Chondrocyte (in vitro differentiated cells): ENCODE measurements at places on chromosomes 4 and X. TPM values are rescaled to one million over a fixed set of nuclear protein-coding genes. Genes with fewer than 3 reads are reported as not detected.

The GPRIN3 gene
- 0.03 to 0.10 TPM (median 0.10 TPM) in 3 replicates for total RNA-seq

- DNase-seq = no peak
Observed at GRCh38 chr4:71553605-71554004, 214.8 kb downstream of the SLC4A4 start.

The TCEAL2 gene
- total RNA-seq = not detected in 3 replicates

DNA sequence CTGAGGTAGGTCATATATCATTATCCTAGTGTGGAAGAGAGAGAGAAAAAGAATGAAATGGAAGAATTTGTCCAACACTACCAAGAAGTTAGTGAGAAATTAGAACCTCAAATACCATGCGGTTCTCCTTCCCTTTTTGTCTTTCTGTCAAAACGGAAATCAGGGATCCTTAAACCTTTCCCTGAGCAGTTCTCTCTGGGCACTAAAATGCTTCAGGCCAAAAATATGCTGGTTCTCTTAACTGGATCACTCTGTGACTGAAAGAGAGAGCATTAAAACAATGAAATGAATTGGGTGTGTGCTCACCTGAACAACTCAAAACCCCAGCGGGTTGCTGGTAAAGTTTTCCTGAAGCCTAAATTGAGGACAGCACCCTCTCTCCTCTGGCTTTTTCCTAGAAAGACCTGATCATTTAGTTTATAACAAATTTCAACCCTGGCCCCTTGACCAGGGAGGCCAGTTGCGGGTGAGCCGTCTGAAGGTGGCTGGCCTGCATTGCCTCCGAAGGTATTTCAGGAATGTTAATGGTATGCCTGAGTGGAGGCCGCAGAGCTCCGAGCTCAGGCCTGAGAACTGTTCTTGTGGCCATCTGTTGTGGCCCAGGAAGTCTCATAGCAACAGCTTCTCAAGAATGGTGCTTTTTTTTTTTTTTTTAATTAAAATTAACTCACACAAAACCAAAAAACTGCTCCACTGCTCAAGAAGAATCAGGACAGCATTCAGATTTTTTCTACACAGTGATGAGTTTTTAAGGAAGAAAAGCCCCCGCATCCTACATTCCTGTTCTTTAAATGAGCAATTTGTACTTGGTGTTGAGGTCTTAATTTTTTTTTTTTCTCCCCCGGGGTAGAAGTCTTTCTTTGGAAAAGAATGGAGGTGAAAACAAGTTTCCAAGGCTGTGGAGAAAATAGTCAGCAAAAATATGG, 155.1 kb downstream of the SHROOM3 start:
- no peak for DNase-seq

The GAGE13 gene
- not detected in 3 replicates for total RNA-seq

The RLIM gene
- total RNA-seq = 42.9 to 51.5 TPM (median 44.6 TPM) in 3 replicates
